ENCODE measurements at places on chromosomes 12 and 14.
A peak's percentile ranks its signal among the peaks of the same experiment; 100 is the strongest.

GRCh38 chr14:85468816-85469215, 61.1 kb upstream of the FLRT2 start:
- no peak for DNase-seq

DNA sequence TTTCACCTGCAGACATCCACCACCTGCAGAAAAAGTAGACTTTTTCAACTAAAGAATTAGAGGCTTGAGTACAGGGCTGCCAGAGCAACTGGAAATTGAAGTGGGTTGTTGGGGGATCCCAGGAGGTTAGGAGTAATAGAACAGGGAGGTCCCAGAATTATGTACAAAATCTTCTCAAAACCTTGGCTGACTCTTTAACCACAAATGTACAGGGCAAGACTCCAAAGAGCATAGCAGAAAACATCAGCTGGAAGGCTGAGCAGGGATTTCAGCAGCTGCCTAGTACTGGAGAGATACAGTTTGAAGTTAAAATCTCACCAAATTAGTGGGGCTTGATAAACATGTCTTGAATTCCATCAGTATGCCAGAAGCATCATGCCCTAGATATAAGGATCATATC, 191.6 kb downstream of the CRADD start:
- no peak for DNase-seq

DNA sequence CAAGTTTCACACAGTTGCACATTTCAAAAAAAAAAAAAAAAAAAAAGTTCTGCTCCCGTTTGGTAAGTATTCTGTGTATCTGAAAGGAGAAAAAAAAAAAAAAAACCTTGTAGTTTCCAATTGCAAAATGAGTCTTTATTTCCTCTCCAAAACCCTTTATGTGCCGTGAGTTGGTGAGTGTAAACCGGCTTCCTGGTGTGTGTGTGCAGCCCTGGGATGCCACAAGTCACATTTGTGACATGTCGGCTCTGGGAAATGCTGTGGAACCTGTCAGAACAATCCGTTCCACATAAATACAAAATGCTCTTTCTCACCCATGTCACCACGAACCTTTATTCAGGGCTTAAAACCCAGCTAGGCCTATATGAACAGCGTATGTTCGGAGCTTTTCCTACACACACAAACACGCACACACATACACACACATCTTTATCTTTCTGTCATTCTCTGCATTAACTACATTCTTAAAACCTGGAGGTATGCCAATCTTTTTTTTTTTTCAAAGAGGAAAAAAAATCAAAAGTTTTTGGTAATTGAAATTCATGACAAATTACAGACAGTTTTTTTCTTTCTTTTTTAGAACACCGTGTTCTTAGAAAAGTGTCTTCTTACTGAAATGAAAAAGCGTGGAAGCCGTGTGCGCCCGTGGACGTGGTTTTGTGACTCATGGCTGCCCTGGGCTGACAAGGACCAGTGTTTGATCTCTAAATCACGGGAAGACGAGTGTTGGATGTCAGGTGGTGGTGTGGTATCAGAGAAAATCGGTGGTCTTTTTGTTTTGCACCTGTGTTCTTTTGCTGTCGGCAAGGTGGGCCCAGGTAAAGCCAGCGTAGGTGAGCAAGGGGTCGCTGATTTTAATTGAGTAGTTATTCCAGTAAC, 612.0 kb downstream of the VRK1 start:
- no peak for DNase-seq

- DNase-seq: no peak
These were observed 259.5 kb downstream of the MSRB3 start for GRCh38 chr12:65537978-65538377.

- DNase-seq: peak; percentile 11
These were observed 103.8 kb upstream of the ETV6 start for GRCh38 chr12:11545484-11546330.

DNA sequence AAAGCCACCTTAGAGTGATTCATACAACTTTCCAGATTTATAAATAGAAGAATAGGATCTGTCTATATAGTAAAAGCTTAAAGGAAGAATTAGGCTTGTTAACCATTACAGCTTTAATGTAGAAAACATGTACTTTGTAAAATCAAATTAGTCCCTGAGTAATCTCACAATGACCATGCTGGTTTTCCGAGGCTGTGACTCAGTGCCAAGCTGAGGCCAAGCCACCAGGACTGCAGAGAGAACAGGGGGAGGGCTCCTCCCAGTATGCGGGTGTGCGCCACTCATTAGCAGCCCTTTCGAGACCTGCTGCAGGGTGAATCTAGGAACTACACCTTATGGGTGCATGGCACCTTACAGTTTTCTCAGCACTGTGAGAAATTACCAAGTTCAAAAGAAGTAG, 167.0 kb downstream of the EFCAB11 start:
- DNase-seq: no peak

GRCh38 chr14:33642080-33642479, 308.8 kb downstream of the EGLN3 start:
- DNase-seq: no peak

GRCh38 chr12:114320101-114320500, 85.8 kb downstream of the TBX5 start:
- DNase-seq: no peak
